Thymus (tissue), 14 donors: ENCODE measurements at places on chromosomes 7 and 10.

DNA sequence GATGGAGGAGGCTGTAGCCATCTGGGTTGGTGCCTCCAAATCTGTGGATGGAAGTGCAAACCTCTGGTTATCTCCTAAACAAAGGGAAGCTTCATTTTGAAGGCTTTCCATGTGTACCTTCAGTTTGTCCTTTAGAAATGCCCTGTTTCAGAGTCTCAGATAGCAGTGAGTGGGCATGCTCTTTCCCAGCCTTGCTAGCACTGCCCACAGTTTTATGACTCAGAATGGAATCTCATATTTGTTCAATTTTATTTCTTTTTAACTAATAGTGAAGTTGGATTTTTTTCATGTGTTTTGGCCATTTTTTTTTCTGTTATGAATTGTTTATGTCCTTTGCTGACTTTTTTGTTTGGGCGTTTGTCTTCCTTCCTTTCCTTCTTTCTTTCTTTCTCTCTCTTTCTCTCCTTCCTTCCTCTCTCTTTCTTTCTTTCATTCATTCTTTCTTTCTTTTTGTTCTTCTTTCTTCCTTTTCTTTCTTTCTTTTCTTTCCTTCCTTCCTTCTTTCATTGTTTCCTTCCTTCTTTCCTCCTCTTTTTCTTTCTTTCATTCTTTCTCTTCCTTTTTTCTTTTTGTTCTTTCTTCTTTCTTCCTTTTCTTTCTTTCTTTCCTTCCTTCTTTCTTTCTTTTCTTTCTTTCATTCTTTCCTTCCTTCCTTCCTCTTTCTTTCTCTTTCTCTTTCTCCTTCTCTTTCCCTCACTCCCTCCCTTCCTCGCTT is 25.6 kb downstream of the PRF1 start:
- DNase-seq, result no peak

DNA sequence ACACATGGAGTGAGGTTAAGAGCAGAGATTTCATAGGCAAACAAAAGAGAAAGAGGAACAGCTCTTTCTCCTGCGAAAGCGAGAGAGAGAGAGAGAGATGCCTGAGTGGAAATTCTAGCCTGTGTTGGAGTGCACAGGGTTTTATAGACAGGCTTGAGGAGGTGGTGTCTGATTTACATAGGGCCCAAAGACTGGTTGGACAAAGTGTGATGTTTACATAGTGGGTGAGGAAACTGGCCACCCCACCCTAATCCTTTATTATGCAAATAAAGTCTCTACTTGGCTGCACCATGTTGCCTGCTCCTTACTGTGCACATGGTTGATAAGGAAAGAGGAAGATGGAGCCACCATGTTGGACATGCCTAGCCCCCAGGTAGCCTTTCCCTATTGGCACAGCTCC is 967.8 kb upstream of the SORCS1 start:
- no peak for DNase-seq

- DNase-seq, result no peak
Measured at GRCh38 chr10:119231654-119232053, 24.3 kb downstream of the GRK5 start.

DNA sequence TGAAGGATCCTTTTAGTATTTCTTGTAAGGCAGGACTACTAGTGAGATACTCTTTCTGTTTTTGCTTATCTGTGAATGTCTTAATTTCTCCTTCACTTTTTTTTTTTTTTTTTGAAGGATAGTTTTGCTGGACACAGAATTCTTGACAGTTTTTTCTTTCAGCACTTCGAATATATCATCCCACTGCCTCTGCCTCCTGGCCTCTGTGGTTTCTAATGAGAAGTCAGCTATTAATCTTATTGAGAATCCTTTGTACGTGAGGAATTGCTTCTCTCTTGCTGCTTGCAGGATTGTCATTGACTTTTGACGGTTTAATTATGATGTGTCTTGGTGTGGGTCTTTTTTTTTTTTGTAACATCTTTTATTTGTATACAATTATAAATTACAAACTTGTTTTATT is 12.6 kb upstream of the WAC start:
- DNase-seq, result no peak

DNA sequence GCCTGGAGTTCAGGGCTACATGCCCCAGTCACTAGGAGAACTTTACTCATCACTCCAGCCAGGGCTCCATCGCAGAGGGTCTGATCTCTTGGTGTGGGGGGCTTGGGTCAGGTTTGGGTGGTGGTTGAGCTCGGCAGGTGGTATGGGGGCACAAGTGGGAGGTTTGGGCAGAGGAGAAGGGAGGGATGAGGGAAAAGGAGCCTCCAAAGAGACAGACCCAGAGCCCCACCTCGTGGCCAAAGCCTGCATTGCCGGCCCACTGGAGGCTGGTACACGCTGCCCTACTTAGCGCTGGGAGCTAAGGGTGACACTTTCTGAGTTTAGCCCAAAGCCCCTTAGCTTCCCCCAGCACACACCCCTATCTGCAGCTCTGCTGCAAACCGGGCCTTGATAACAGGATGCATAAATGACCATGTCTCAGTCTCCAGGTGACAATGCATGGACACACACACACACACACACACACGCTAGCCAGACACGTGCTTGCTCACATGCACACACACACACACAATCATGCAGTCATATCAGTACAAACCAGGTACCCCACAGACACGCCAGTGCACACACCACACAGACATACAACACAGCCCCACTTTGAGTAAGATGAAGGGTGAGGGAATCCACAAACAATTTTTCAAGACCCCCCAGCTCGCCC is 14.7 kb downstream of the LZTS2 start:
- DNase-seq, result peak; percentile 76

GRCh38 chr7:142628945-142629344 is 120.3 kb upstream of the PRSS1 start:
- no peak for DNase-seq

DNA sequence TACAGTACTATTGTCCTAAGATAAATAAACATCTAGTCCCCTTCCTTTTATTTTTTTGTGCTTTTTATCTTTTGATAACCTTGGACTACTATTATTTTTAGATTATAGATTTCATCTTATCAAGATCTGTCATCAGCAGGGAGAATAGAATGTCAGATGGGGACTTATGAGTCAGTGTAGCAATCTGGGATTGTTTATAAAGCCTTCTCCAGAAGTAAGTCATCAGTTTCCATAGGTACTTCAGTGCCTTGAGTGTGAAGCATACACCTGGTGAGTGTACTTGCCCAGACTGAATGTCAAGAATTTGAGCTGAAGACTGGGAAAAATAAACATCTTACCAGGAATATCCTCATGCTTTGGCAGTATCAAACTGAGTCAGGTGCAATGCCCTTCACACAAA is 2.1 kb downstream of the CASD1 start:
- DNase-seq, result no peak

- DNase-seq, result no peak
Measured at GRCh38 chr10:60123668-60124067, 217.3 kb upstream of the CCDC6 start.

DNA sequence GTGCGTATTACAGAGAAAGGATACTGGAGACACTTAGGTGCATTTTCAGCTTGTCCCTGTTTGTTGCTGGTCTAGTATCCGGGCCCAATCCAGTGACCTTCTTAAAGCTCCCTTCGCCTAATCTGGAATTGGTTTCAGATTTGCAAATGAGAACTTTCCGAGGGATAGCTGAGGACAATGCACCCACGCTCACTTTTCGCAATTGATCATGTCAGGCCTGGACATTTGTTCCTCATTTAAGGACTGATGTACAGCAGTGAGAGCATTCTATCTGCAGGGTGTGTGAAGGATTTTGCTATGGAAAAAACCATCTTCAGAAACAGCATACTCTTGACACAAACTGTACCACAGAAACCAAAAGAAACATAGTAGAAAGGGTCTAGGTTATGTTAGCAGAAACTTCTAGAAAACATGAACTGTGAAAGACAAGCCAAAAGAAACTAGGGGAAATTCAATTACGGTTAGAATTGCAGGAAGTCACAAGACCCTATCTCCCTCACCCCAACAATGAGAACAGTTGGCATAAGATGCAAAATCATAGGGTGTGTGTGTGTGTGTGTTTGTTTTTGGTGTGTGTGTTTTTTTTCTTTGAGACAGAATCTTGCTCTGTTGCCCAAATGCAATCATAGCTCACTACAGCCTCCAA is 331.1 kb downstream of the CALN1 start:
- DNase-seq, result no peak

- DNase-seq, result no peak
Measured at GRCh38 chr7:85262891-85263290, 76.0 kb upstream of the SEMA3D start.

DNA sequence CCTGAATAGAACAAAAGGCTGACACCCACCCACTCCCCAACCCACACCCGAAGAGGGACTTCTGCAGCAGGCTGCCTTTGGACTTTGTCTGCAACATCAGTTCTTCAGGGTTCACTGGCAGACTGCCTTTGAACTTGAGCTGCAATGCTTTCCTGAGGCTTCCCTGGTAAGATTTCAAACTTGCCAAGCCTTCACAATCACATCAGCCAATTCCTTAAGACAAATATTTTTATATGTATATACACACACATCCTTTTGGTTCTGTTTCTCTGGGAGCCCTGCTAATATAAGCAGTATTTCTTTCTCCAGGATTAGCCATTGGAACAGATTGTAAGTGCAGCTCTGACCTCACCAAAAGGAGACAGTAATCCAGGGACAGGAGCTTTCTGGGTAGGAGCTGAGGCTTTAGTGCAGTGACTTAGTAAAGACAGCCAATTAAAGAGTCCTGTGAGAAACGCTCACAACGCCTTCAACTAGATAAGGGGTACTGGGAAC is 55.6 kb upstream of the KMT2E start:
- no peak for DNase-seq

- DNase-seq, result no peak
Measured at GRCh38 chr7:106423821-106424475, 139.2 kb upstream of the NAMPT start.

GRCh38 chr7:101952355-101953247 is 135.2 kb downstream of the CUX1 start:
- no peak for DNase-seq
